Hematopoietic multipotent progenitor cell treated with erythropoietin and hydrocortisone succinate and interleukin-3 and kit ligand, for 17 days (in vitro differentiated cells): ENCODE measurements at places on chromosomes 4 and X.

GRCh38 chr4:140115140-140115539, 38.8 kb downstream of the MAML3 start:
- no peak for DNase-seq

- DNase-seq = no peak
Measured at GRCh38 chr4:17490575-17491059, 21.3 kb downstream of the QDPR start.

GRCh38 chrX:28802625-28803024, 215.4 kb downstream of the IL1RAPL1 start:
- no peak for DNase-seq

GRCh38 chr4:150501983-150502382, 80.0 kb upstream of the MAB21L2 start:
- DNase-seq = no peak

DNA sequence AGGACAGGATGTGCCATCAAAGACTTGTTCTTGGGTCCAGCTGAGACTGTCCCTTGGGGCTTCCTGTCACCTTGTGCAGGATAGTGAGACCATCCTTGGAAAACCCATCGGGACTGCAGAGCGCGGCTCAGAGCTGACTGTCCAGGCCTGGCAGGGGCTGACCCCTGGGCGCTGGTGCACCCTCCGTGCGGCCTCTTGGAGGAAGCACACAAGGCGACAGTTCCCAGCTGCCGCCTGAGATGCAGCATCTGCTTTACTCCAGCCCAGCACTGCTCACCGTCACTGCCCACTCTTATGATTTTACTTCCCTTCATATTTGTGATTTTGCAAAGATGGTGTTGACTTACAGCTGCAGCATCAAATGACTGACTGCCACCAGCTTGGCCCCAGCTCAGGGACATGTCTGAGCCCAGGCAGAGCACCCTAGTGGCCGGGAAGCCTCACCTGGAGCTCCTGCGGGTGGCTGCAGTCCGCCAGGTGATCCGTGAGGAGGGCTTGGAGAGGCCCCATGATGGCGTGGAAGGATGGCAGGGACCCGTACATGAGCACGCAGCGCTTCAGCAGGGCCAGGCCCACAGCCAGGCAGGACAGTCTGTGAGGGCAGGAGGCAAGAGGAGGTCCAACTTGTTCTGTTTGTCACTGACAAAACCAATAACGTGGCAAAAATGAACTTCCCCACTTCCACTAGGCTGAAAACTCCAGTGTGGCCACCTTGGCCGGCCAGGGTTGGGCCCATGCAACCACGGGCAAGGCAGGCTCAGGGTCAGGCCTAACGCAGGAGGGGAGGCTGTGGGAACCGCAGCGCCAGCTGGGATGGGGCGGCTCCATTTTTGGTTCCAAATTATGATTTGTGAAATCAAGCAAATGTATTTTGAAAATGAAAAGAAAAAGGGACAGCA, 21.8 kb downstream of the NOP14 start:
- DNase-seq = no peak

DNA sequence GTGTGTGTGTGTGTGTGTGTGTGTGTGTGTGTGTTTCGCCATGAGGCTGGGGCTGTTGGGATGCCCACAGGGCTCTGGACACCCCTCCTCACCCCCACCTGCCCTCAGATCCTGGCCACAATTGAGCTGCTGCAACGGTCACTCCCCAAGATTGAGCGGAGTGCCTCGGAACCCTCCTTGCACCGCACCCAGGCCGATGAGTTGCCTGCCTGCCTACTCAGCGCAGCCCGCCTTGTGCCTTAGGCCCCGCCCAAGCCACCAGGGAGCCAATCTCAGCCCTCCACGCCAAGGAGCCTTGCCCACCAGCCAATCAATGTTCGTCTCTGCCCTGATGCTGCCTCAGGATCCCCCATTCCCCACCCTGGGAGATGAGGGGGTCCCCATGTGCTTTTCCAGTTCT, 10.2 kb downstream of the ARAF start:
- no peak for DNase-seq

GRCh38 chrX:45584717-45585116, 384.0 kb upstream of the DIPK2B start:
- no peak for DNase-seq
